Vagina (tissue), 2 donors: ENCODE measurements at places on chromosomes 16 and 17.

DNA sequence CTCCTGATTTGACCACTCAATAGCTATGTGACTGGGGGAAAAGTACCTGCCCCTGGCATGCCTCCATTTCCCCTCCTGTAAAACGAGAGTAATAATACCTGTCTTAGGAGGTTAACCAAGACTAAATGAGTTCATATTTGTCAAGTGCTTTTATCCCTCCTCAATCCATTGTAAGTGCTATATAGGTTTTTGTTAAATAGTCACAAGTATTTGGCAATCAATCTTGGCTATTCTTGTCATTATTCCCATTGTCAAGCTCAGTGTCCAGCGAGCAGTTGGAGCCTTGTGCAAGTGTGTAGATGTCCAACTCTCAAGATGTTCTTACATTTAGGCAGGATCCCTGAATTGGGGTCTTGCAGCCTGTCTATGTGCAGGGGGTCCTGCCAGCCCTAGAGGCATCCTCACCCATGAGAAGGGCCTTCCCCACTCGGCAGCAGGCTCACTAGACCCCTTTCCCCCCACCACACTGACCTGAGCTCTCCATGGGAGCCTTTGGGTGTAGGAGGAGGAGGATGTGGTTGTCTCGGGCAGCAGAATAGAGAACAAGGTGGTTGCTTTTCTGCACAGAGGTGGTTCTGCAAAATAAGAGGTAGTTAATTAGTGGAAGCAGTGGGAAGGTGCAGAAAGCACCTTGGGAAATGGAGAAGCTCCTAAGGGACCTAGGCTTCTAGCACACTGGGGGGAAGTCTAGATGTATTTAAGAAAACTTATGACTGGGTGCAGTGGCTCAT lies 18.0 kb downstream of the PIK3R6 start:
- no peaks in the 10 kb centered on the region for H3K36me3 ChIP-seq
- no peak overlapping the region for H3K27ac ChIP-seq
- H3K4me1 ChIP-seq: no peaks in the 10 kb centered on the region
- H3K27me3 ChIP-seq: no peaks in the 10 kb centered on the region
- DNase-seq: peak; percentile 81
- no peak overlapping the region for H3K4me3 ChIP-seq

- no peaks in the 10 kb centered on the region for H3K27me3 ChIP-seq
- peak overlapping the region; percentile 59 for H3K4me3 ChIP-seq
- no peak overlapping the region for H3K27ac ChIP-seq
- DNase-seq: no peak
Observed at GRCh38 chr16:2460391-2460713, 443 bp downstream of the TEDC2 start.

DNA sequence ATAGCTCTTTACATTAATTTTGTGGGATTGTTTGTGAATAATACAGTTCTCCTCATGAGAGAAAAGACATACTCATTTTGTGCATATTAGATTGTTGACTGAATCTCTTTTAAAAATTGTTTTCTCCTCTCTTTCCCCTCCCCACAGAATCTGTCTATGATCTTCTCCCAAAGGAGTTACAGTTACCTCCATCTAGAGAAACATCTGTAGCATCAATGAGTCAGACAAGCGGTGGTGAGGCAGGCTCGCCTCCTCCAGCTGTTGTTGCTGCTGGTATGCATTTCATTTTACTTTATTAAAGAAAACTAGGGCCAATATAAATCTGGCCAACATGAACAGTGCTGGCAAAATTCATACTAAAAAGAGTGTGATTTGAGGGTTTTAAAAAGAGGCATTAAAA lies 60.5 kb downstream of the NFAT5 start:
- H3K4me1 ChIP-seq: peaks cover 13% of the 10 kb centered on the region
- no peak overlapping the region for H3K4me3 ChIP-seq
- H3K36me3 ChIP-seq: no peaks in the 10 kb centered on the region
- DNase-seq: no peak

DNA sequence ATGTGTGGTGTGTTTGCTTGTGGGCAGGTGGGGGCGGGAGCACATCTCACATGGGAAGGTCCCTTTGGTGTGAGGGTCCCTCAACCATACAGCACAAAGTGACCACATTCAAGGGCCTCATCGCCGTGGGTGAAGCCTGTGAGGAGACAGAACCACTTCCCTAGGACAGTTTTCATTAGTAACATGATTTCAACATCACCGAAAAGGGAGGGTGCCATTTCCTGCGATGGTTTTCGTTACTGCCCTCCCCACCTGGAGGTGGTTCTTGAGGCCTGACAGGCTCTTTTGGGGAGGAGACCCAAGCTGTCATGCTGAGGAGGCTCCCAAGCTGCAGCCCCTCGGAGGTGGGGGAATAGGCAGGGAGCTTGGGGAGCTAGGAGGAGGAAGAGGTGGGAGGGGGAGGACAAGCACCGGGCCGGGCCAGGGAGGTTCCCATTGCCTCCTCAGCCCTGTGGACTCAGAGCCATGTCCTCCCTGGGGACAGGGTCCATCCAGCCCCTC lies 9.5 kb downstream of the CD300LB start:
- no peak overlapping the region for H3K4me3 ChIP-seq
- no peaks in the 10 kb centered on the region for H3K27me3 ChIP-seq
- no peaks in the 10 kb centered on the region for H3K36me3 ChIP-seq

DNA sequence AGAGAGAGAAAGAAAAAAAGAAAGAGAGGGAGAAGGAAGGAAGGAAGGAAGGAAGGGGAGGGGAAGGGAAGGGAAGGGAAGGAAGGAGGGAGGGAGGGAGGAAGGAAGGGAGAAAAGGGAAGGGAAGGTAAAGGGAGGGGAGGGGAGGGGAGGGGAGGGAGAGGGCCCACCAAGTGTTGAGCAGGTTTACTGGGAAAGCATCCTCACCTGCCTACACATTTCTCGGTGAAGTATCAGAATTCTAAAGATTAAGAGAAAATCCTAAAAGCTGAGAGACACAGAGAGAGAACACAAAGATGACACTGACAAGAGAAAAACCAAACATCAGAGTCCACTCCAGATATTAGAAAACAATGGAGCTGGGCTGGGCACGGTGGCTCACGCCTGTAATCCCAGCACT lies 12.3 kb upstream of the CMTM3 start:
- no peak for DNase-seq
- no peak overlapping the region for H3K27ac ChIP-seq
- no peak overlapping the region for H3K4me3 ChIP-seq
- no peaks in the 10 kb centered on the region for H3K4me1 ChIP-seq

GRCh38 chr17:27559506-27560481 lies 71.2 kb upstream of the LGALS9 start:
- H3K27me3 ChIP-seq: no peaks in the 10 kb centered on the region
- peaks cover 23% of the 10 kb centered on the region for H3K4me1 ChIP-seq
- H3K27ac ChIP-seq: peak overlapping the region; percentile 71
- DNase-seq: no peak

DNA sequence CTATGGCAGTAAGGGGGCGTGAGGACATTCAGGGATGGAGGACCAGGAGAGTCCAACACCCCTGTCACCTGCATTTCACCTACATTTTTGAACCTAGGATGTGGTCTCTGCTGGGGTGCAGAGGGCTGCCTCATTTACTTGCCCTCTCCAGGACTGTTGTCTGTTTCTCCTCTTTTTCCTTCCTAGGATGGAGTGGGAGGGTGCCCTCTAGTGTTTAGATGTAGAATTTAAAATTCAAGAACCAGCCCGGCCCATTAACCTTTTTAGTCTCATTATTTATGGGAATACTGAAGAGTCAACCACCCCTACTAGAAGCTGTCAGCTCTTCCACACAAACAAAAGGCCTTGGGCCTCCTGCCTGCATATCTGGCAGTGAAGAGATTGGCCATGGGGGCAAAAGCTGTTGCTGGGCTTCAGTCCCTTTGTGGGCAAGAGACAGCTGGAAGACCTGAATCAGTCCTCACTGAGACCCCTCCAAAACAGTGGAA lies 2.5 kb upstream of the STARD3 start:
- no peak overlapping the region for H3K4me3 ChIP-seq
- no peak overlapping the region for H3K27ac ChIP-seq
- no peak for DNase-seq
- H3K27me3 ChIP-seq: no peaks in the 10 kb centered on the region
- peaks cover 37% of the 10 kb centered on the region for H3K4me1 ChIP-seq

GRCh38 chr17:2095536-2095910 lies 40.6 kb downstream of the HIC1 start:
- H3K27ac ChIP-seq: peak overlapping the region; percentile 34
- no peak for DNase-seq
- no peaks in the 10 kb centered on the region for H3K36me3 ChIP-seq
- peaks cover 25% of the 10 kb centered on the region for H3K4me1 ChIP-seq

DNA sequence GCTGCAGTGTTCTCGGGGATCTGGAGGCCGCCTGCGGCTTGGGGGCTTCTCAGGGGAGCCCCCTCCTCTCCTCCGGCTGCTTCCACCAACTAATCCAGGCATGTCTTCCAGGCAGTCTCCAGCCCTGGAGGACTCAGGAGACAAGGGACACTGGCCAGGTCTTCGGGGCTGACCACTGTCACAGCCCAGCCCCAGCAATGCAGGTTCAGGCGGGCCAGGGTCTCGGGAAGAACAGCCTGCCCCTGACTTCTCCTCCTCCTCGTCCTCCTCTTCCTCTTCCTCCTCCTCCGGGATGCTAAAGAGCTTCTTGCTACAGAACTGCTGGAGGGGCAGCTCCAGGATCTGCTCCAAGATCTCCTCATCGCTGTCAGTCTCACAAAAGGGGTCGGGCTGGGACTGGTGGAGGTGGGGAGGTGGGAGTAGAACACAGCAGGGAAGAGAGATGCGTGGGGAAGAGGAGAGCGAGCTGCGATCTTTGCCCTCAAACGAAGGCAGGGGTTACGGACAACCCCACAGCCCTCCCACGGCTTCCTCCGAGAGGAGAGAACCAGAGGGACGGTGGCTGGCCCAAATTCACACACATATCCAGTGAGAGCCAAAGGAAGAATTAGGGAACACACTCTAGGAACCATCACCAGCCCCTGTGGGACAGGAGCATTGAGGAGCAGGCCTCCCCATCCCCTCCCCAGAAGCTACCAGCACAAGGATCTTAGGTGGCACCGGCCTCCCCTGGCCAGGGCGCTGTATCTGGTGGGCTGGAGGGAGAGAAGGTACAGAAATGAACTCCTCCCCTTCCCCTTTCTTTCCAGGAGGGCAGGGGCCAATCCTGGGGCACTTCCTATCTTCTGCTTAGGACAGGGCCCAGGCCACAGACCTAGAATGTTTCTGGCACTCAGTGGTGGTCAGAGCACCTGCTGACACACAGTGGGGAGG lies 19.3 kb downstream of the TSPOAP1 start:
- DNase-seq: peak; percentile 94
- H3K4me3 ChIP-seq: no peak overlapping the region
- no peaks in the 10 kb centered on the region for H3K4me1 ChIP-seq

DNA sequence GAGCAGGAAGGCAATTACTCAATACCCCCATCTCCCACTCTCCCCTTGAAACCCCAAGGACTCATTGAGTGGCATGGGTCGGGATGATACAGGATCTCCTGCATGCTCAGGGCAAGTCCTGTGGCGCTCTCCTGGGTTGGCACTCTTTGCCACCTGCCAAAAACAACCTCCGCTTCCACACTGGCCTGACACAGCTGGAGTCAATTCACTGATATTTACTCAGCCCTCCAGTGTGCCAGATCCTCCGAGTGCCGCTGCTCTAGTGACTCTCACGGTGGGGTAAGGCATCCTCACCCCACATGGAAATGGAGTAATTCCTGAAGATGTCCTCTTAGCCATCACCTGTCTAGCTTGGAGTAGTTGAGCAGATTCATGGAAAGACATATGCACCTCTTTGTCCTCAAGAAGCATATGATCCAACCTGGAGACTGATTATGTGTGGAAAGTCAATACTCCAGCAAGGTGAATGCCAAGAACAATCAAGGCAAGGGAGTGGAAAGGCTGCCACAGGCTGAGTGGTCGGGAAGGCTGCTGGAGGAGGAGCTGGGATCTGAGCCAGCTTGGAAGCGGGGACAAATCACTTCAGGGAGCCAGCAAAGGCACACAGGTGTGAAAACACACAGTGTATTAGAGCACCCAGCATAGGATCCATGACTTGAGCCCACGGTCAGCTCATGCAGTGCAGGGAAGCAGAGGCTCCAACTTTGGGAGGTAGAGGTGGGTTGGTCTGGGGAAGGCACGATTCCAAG lies 12.6 kb upstream of the GOSR2 start:
- no peaks in the 10 kb centered on the region for H3K36me3 ChIP-seq
- no peak overlapping the region for H3K27ac ChIP-seq
- no peak overlapping the region for H3K4me3 ChIP-seq
- DNase-seq: no peak

- no peaks in the 10 kb centered on the region for H3K36me3 ChIP-seq
- H3K27me3 ChIP-seq: peaks cover 6% of the 10 kb centered on the region
- H3K4me1 ChIP-seq: peaks cover 19% of the 10 kb centered on the region
- H3K27ac ChIP-seq: no peak overlapping the region
Observed at GRCh38 chr17:7709031-7709430, 4.0 kb downstream of the EFNB3 start.

GRCh38 chr17:69503711-69504110 lies 89.2 kb downstream of the MAP2K6 start:
- DNase-seq: no peak
- no peak overlapping the region for H3K4me3 ChIP-seq
- no peak overlapping the region for H3K27ac ChIP-seq
- H3K36me3 ChIP-seq: no peaks in the 10 kb centered on the region
- peaks cover 23% of the 10 kb centered on the region for H3K4me1 ChIP-seq

DNA sequence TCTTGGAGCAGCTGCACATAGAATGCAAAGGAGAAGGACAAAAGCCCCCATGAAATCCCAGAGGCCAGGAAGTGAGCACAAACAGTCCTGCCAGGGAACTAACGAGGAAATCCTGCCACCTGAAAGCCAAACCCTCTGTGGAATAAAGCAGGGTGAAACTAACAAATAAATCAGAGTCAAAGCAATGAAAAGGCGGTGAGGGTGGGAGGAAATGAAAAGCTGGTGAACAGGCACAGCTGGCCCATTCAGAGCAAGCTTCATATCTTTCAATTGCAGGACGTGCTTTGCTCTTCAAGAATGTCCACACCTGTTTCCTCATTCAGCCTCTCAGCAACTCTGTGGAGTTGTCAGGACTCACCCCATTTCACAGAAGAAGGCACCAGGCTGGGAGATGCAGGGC lies 108.1 kb downstream of the ABCC12 start:
- H3K4me3 ChIP-seq: no peak overlapping the region
- no peaks in the 10 kb centered on the region for H3K36me3 ChIP-seq
- no peaks in the 10 kb centered on the region for H3K4me1 ChIP-seq
- DNase-seq: no peak
- no peaks in the 10 kb centered on the region for H3K27me3 ChIP-seq

GRCh38 chr17:36849871-36850348 lies 87.4 kb upstream of the LHX1 start:
- no peaks in the 10 kb centered on the region for H3K27me3 ChIP-seq
- H3K27ac ChIP-seq: no peak overlapping the region
- no peak overlapping the region for H3K4me3 ChIP-seq
- no peaks in the 10 kb centered on the region for H3K4me1 ChIP-seq
- H3K36me3 ChIP-seq: no peaks in the 10 kb centered on the region

GRCh38 chr17:7018331-7018964 lies 4.4 kb upstream of the BCL6B start:
- H3K4me1 ChIP-seq: peaks cover 70% of the 10 kb centered on the region
- H3K27ac ChIP-seq: peak overlapping the region; percentile 86
- peak overlapping the region; percentile 66 for H3K4me3 ChIP-seq
- H3K27me3 ChIP-seq: no peaks in the 10 kb centered on the region

GRCh38 chr17:6970992-6971391 lies 24.9 kb upstream of the ALOX12 start:
- H3K4me3 ChIP-seq: no peak overlapping the region
- H3K36me3 ChIP-seq: no peaks in the 10 kb centered on the region
- no peaks in the 10 kb centered on the region for H3K27me3 ChIP-seq
- DNase-seq: no peak
